ENCODE measurements at places on chromosomes 16 and 17. TPM values are rescaled to one million over a fixed set of nuclear protein-coding genes. Genes with fewer than 3 reads are reported as not detected.

GRCh38 chr17:73316919-73317505 is 5.2 kb upstream of the CDC42EP4 start:
- no peak for DNase-seq

CCNF gene
- total RNA-seq, result 1.9 TPM

DNA sequence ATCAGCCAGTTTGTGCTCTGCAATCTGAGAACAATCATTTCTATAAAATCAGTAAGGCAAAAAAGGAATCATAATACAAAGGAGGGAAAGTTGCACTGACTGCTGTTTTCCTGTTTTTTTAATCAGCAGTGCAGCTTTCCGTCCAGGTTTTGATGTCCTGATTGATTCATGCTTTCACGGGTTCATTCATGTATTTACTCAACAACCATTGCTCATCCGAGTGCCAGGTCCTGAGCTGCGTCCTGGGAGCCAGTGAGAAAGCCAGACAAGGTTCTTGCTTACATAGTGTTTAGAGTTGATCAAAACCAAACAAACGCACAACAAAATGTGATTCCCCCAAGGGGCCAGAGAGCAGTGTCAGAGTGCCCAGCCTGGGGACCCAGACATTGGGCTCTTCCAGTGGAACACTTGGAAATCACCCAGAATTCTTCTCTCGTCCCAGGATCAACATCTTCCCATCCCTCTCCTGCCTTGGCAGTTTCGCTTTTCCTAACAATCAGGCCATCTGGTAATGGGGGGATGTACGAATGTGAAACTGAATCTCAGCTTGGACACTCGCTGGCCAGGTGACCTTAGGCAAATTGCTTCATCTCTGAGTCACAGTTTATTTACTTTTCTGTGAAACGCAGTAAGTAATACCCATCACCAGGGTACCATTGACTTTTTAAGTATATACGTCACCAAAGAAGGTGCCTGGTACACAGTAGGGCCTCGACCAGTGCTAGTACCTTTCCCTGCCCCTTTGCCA is 13.3 kb upstream of the C1QL1 start:
- no peak for DNase-seq

GRCh38 chr17:57247261-57247660 is 9.1 kb upstream of the MSI2 start:
- DNase-seq, result no peak

CD300E gene
- total RNA-seq, result 0.44 TPM

DNA sequence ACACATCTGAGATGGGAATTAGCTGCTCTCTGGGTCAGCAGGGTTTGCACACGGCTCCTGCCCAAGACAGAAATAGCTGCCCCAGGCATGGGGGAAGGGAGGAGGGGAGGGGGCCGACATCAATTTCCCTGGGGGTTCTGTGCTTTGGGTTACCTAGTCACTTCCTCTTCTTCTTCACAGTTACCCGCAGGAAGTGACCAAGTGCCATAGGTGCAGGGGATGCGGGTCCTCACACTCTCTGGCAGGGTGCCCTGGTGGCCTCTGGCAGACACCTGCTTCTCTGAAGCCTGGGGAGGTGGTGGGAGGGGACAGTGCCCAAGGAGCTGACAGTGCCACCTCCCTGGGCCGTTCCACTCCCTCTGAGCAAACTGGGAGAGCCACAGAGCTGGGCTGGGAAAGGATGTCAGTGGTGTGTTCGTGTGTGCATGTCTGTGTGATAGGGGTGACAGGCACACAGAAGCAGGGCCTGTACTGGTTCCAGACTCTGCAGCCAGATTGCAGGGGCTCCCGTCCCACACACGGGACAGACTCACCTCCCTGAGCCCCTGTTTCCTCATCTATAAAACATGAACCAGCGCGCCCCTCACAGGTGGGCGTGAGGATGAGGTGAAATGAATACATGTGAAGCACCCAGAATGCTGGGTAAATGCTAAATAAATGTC is 18.2 kb downstream of the SCN4A start:
- no peak for DNase-seq

DNA sequence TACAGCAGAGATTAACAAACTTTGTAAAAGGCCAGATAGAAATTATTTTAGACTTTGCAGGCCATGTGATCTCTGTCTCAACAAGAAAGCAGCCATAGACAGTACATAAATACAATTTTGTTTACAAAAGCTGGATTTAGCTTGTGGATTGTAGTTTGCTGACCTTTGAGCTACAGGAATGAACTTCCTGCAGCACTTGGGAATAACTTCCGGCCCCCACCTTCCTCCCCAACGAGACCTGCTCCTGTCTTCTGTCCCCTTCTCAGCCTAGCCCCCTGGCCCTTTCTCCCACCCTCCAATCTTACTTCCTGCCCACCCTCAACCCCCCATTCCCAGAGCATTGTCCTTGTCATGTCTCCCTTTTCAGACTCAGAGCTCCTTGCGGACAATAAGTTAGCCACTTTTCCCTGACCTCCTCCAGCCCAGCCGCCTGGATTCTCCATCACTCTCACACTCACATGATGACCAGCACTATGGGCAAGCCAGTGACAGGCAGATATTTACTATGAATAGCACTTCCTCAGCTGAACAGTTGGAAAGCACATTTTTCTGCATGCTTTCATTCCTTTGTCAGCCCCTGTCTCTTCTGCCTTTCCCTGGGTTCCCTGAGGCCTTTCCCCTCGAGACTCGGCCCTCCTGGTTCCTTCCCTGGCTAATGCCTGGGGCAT is 27.6 kb upstream of the DLX3 start:
- no peak for DNase-seq

DNA sequence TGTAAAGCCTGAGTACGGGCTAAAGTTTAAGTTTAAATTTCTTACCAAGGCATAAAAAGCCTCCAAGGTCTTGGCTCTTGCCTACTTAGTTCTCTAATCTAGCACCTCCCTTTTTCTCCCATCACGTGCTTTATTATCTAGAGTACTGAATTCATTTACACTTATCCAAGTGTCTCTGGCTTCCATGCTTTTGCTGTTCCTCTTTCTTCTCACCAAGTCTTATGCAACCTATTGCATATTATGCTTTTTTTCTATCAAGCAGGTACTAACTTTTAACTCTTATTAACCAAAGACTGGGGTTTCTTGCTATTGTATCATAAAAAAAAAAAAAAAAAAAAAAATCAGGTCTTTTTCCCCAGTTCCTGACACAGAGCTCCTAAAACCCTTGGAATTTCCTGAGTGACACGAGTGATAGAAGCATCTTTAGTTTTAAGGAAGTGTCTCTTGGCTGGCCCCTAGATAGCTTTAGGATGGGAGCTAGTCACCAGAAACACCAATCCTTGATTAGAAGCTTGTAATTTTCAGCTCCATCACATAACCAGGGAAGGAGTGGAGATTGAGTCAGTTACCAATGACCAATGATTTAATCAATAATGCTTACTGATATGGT is 44.9 kb downstream of the SSH2 start:
- DNase-seq, result no peak

- no peak for DNase-seq
These were observed 22.6 kb upstream of the PMP22 start for GRCh38 chr17:15287538-15288267.

GRCh38 chr16:88843256-88843655 is 13.5 kb downstream of the GALNS start:
- DNase-seq, result no peak
